ENCODE measurements at places on chromosomes 5 and 9.
A peak's percentile ranks its signal among the peaks of the same experiment; 100 is the strongest.

- peaks cover 12% of the 10 kb centered on the region for H3K36me3 ChIP-seq
- H3K27me3 ChIP-seq, result peaks cover 27% of the 10 kb centered on the region
- peaks cover 10% of the 10 kb centered on the region for H3K4me1 ChIP-seq
- no peak for DNase-seq
- peak overlapping the region; percentile 0 for H3K4me3 ChIP-seq
These were observed 1.7 kb downstream of the UBE2QL1 start for GRCh38 chr5:6450319-6450833.

GRCh38 chr5:35320029-35320428 lies 89.7 kb upstream of the PRLR start:
- H3K27me3 ChIP-seq, result peaks cover 4% of the 10 kb centered on the region
- no peaks in the 10 kb centered on the region for H3K36me3 ChIP-seq
- peak overlapping the region; percentile 72 for H3K27ac ChIP-seq
- no peak overlapping the region for H3K4me3 ChIP-seq
- DNase-seq, result no peak

DNA sequence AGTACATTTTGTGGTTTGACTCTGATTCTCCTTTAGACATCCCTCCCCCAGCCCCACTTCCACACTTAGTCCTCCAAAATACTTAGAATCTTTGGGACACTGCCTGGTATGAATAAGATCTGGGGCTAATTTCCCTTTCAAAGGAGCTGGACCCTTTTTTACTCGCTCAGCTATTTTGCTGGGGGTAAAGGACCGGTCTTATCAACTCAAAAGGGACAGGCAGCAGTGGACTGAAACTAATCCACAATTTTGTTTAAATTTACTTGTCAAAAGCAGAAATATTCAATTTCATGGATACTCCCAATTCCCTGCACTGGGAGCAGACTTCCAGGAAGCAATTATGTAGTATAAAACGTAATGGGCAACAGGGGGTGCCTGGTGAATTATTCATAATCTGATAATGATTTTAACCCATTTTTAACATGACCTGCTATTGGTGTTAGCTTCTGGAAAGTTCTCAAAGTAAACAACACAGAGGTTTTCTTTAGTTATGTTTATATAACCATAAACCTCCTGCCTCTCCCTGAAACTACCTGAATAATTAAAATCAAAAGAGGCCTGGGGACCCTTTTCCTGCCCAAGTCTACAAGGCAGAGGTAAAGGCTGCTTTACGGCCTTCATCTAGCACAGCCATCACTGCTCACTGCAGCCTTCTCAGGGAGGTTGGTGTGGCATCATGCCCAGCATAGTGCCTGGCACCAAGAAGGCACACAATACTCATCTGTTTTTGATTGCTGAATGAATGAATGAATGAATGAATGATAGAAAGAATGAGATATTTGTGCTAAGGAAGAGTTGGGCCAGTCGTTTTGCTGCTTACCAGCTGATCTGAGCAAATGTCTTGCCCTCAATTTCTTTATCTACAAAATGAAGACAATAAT lies 44.2 kb upstream of the GNPDA1 start:
- DNase-seq, result no peak
- H3K36me3 ChIP-seq, result no peaks in the 10 kb centered on the region
- no peak overlapping the region for H3K27ac ChIP-seq
- peaks cover 21% of the 10 kb centered on the region for H3K27me3 ChIP-seq

DNA sequence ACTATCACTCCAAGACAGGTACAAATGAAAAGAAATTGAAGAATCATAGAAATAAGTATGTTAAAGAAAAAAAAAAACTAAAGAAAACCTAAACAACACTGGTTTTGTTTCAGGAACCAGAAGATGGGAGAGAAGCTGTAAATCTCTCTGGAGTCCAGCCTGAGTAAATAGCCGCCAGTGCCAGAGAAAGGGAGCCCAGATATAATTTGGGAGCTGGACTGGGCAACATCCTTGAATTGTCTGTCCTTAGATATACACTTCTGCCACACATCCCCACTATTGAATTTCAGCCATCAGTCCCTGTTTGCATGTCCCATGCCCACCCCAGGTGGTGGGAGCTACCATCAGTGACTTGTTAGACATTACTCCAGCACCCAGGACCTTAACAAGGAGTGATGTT lies 979.6 kb downstream of the DTWD2 start:
- H3K4me3 ChIP-seq, result no peak overlapping the region
- H3K4me1 ChIP-seq, result no peaks in the 10 kb centered on the region
- no peaks in the 10 kb centered on the region for H3K27me3 ChIP-seq
- H3K27ac ChIP-seq, result no peak overlapping the region

DNA sequence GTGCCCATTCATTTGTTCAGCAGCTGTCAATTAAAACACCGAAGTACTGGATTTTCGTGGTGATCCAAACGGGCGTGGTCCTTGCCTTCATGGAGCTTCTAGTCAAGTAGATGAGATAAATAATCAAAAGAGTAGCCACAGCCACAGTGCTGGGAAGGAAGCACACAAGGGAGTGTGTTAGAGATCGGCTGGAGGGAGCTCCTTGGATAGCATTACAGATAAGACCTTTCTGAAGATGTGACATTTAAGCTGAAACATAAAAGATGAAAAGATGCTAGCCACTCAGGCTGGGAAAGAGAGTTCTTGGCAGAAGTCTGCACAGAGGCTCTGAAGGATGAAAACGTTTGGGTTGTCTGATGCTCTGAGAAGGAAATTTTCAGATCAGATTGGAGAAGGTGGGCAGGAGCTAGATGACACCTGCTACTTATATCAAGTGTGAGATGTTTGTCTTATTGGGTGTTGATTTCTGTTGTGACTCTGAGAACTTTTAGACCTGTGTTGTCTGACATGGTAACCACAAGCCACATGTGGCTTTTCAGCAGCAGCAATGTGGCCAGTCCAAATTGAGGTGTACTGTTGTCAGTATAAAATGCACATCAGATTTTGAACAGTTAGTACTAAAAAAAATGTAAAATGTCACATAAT lies 123.9 kb downstream of the TLE4 start:
- H3K36me3 ChIP-seq, result peaks cover 14% of the 10 kb centered on the region
- DNase-seq, result no peak
- H3K27me3 ChIP-seq, result no peaks in the 10 kb centered on the region

Measured in naive B cell (primary cell).